Amygdala (tissue), 56 donors: ENCODE measurements at places on chromosomes 7 and 10.

GRCh38 chr7:99000196-99000903 is 122.0 kb downstream of the TRRAP start:
- DNase-seq = no peak

GRCh38 chr10:21624951-21625350 is 90.9 kb downstream of the MLLT10 start:
- no peak for DNase-seq

DNA sequence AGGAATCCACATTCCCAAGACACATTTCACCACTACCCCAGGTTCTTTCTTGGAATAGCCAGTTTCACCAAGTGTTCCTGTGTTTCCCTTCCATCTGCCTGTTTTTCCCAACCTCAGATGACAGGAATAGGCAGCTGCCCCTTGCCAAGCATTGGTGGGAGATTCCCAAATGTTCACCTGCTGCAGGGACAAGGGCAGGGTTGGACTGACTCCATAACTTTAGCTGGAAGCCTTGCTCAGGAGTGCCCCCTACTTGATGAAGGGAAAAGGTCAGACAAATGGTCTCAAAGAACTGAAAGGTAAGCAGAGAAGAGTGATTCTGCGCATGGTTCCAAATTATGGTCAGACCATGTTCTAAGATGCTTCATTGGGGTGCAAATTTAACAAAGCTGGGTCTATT is 45.1 kb upstream of the LYZL1 start:
- DNase-seq = no peak

DNA sequence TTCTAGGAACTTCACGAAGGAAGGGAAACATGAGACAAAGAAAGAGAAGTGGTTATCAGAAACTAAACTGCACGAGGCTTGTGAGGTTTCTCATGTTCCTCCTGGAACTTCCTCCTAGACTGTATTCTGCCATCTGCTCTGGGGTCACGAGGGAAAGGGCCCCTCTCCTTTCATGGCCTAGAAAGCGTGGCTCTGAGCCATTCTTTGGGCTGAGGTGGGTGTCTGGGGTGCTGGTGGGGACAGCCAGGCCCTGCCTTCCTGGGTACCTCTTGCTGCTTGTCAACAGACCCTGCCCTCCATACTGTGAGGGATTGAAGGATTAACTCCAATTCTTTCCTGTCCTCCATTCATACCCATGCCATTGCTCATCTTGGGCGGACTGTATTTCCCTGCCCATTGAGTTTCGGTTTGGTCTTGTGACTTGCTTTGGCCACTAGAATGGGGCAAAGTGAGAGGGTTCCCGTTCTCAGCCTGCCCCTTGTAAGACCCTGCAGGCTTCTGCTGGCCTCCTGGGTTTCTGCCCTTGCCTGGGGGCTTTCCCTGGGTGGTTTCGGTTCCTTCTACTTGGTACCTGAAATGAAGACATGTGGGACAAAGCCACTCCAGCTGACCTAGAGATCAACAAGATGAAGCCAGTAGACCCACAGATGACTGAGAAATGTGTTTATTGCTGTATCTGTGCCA is 14.9 kb upstream of the GIMAP8 start:
- peak; percentile 20 for DNase-seq

GRCh38 chr10:31583293-31583692 is 264.3 kb downstream of the ZEB1 start:
- no peak for DNase-seq

DNA sequence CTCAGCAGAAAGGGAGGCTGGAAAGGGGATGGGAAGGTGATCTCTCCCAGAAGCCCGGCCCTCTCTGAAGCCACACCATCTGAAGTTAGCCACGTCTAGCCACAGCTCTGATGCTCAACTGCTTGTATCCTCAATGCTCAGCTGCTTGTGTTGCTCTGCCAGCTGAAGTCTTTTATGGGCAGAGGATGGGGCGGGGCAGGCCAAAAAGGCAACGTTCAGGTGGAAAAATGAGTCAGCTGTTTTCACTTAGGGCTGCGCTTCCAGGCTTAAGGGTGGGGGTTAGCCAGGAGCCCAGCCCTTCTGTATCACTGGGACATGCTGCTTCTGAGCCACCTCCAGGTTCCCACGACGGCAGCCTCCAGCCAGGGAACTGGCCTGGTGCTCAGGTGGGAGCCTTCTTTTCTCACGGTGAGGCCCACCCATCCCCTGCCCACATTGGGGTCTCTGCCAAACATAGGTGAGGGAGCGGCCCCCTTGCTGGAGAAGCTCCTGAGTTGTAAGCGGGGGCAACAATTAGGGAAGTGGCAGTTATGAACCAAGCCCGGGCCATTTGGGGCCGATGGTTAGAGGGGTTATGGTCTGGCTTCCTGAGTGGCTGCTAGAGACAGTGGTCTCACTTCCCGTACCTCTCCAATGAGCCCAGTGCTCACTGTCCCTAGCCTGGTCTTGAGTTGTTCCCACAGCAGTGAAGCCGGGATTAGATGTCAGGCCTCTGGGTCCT is 44.9 kb upstream of the CNPY1 start:
- DNase-seq = no peak

DNA sequence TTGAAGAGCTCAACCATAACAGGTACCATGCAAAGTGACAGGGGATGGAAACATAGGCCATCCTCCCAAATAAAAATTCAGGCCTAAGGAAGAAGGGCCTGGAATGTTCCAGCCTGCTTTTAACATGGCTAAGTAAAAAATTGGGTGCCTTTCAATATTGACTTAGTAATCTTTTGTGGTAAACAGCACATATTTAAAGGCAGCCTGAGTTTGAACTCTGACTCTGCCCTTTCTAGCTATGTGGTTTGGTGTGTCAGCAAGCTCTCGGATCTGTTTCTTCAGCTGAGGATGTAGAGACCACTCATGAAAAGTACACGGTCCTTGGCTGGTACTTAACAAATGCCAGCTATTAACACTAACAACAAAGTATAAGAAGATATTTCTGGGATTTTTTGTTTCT is 191.8 kb upstream of the CDCA7L start:
- no peak for DNase-seq

- DNase-seq = no peak
Observed at GRCh38 chr10:1626835-1627234, 110.5 kb downstream of the ADARB2 start.

DNA sequence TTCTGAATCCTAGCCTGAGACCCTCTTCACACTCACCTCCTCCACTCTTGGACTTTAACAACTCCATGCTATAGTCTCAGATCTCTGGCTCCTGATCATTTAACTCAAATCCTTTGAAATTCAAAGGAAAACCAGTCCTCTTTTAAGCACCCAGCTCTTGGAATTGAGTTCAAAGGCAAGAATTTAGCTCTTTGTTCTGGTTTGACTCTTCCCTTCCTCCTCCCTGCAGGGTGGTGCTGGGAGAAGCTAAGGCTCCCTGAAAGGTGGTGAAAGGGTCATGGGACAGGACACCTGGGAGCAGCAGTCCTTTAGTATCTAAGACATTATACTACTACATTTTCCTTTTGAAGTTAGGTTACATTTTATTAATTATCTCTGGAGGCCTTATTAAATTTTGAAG is 259.4 kb downstream of the CCSER2 start:
- DNase-seq = no peak

GRCh38 chr10:103885617-103886016 is 30.2 kb upstream of the SH3PXD2A start:
- DNase-seq = no peak
